Tongue (tissue), 3 donors: ENCODE measurements at places on chromosomes 6 and 20. TPM values are rescaled to one million over a fixed set of nuclear protein-coding genes. Genes with fewer than 3 reads are reported as not detected.

Gene HCK
- total RNA-seq: 3.7 TPM

Gene SLC35A1
- 21.8 TPM for total RNA-seq

Gene SLC17A9
- 2.3 TPM for total RNA-seq

Gene RIPPLY2
- total RNA-seq: not detected

Gene MYBL2
- total RNA-seq: 7.7 TPM

Gene SRSF12
- total RNA-seq: 4.7 TPM

Gene AGPAT4
- total RNA-seq: 11.4 TPM

Gene TBCC
- total RNA-seq: 30.3 TPM

Gene PKIB
- total RNA-seq: 7.1 TPM

Gene ETV7
- 0.21 TPM for total RNA-seq

Gene OPRM1
- total RNA-seq: 0.92 TPM

Gene DOK5
- total RNA-seq: 20.1 TPM

Gene DDO
- 6.6 TPM for total RNA-seq

Gene PEX7
- total RNA-seq: 10.1 TPM

Gene C6orf163
- total RNA-seq: 2.7 TPM

Gene SLC17A3
- total RNA-seq: not detected

Gene RNF39
- 1.8 TPM for total RNA-seq

Gene IRF4
- 1.8 TPM for total RNA-seq

Gene PGC
- not detected for total RNA-seq

Gene BMP2
- total RNA-seq: 11.8 TPM

Gene GNMT
- 0.41 TPM for total RNA-seq

Gene SERPINB6
- total RNA-seq: 89.5 TPM

Gene PROKR2
- total RNA-seq: not detected

Gene C6orf132
- total RNA-seq: 8.5 TPM

Gene SCRT2
- not detected for total RNA-seq

Gene COL11A2
- total RNA-seq: 5.7 TPM

Gene HLA-G
- total RNA-seq: not detected

Gene LY6G6F
- 0.82 TPM for total RNA-seq

Gene PIM1
- 34.1 TPM for total RNA-seq

Gene GATA5
- not detected for total RNA-seq

Gene GHRH
- total RNA-seq: not detected

Gene DLL1
- 25.0 TPM for total RNA-seq

Gene TRDN
- 249 TPM for total RNA-seq

Gene LY6G5C
- total RNA-seq: not detected

Gene CDH26
- total RNA-seq: 3.4 TPM

Gene GLO1
- 131 TPM for total RNA-seq

Gene ATP5F1E
- total RNA-seq: 16.1 TPM

Gene SLC35D3
- not detected for total RNA-seq
